ENCODE measurements at places on chromosomes 2 and 18.

GRCh38 chr2:28997847-28998735 is 17.0 kb downstream of the TOGARAM2 start:
- no peak for DNase-seq

DNA sequence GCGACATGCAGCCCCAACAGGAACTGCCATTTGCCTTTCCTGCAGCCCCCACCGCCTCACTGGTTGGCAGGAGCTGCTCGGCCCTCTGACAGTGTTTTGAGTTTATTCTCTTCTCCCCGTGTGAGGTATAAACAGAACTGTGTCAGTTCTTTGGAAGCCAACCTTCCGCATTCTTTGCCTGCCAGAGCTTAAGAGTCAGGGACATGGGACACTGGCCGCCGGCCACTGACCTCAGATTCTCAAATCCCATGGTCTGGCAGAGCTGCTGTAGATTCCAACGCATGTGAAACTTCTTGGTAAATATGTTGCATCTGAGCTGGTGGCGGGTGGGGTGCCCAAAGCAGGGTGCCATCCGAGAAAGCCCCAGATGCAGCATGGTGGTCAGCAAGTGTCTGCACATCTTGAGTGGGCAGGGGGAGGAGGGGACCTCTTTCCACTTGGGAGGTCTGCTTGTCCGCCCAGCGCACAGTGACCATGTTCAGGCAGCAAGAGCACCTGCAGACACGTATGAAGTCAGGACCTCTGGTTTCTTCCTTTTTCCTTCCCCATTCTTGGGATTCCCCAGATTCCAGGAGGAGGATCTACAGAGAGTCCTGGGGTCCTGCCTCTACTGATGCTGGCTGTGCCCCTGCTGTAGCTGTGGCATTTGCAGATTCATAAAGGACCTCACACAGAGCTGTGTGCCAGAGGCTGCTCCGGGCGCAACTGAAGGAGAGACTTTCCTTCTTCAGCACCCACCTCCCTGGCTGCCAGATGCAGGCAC is 23.8 kb downstream of the ASB18 start:
- no peak for DNase-seq

- no peak for DNase-seq
Measured at GRCh38 chr2:26202981-26203490, 30.1 kb downstream of the GAREM2 start.

DNA sequence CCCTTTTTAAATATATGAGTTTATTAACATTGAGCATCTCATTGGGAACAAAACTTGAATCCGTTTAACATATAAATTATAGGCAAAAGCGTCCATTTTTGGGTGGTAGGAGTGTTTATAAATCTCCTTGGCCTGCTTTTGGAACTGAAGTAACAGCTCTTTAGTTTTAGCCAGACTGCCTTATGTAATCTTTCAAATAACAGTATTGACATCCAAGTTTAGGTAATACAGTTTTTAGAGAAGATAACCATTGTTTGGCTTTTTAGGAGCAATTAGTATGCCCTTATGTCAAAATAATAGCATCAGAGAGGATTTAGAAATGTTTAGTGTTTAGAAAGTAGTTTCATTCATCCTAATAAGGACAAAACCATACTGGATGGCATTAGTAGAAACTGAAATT is 361.9 kb downstream of the ARHGAP15 start:
- no peak for DNase-seq

GRCh38 chr2:107108556-107108955 is 222.6 kb upstream of the ST6GAL2 start:
- no peak for DNase-seq

DNA sequence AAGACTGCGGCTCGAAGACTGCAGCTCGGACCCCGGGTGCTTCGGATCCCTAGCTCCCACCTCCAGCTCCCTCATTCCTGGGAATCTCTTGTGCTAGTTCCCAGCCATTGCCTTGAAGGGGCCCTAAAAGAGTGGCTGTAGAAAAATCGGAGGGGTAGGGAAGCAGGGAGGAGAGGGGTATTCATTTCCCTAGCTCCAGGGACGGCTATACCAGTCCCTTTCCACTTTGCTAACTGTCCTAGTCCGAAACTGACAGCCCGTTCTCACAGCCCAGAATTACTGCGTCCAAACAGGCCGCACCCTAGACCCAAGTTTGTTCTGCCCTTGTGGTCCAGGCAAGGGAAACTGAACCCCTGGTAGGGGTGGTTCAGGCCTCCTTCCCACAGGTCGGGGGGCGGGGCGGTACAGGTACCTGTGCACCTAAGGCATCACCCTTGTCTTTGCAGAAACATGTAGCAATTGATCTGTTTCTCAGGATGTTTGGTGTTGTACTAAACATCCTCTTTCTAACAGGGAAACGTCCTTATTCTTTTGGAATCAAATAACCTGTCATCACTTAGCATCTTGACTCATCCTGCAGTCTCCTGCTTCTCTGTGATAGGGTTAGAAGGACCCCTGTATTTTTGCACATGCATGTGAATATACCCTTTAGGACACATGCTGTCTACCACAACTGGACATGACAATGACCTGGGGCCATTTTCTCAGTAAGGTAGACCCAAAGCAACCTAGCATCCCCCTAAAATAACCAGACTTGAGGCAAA is 4.0 kb downstream of the EMX1 start:
- no peak for DNase-seq

DNA sequence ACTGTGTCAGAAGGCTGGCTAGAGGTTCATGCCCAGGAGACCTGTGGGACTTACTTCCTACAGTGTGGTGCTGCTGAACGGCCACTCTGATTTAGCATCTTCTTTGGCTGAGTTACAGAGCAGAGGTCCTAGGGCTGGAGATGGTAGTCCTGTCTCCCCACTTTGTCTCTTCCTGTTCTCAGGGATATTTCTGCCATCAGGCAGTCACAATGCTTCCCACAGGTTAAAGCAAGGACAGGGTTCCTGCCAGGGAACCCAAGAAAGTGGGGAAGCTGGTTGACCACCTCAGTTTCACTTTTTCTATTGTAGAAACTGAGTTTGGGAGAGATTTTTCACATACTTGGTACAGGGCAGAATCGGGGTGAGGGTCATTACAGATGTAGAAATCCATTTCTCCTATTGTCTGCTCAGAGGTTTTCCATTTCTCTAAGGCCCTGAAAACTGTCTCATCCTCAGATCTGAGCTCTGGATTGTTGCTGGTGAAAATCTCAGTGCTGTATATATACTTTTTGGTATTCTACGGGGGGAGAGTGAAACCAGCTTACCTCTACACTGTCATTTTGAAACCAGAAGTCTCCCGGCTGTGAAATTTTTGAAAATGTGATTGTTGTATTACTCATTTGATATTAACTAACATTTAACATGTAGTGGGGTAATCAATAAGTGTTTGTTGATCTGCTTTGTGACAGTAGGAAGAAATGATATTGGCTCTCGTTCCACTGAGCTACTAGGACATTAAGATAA is 37.0 kb upstream of the MEP1B start:
- DNase-seq: no peak

GRCh38 chr2:160533482-160533881 is 39.9 kb upstream of the RBMS1 start:
- DNase-seq: no peak

GRCh38 chr2:35931626-35932025 is 424.0 kb upstream of the CRIM1 start:
- DNase-seq: no peak

GRCh38 chr2:235688511-235689426 is 194.9 kb downstream of the AGAP1 start:
- DNase-seq: no peak

DNA sequence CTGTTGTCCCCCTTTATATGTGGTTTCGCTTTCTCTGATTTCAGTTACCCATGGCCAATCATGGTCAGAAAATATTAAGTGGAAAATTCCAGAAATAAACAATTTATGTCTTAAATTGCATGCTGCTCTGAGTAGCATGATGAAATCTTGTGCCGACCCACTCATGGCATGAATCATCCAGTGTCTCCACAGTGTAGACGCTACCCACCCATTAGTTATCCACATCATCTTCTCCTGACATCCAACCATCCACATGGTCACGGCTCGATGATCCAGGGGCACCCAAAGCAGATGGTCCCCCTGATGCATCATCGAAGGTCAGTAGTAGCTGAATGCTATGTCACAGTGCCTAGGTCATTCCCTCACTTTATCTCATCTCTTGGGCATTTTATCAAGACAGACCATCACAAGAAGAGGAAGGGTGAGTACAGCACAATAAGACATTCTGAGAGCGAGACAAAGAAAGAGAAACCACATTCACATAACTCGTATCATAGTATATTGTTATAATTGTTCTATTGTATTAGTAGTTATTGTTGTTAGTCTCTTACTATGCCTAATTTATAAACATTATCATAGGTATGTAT is 44.1 kb upstream of the ACKR3 start:
- DNase-seq: no peak

DNA sequence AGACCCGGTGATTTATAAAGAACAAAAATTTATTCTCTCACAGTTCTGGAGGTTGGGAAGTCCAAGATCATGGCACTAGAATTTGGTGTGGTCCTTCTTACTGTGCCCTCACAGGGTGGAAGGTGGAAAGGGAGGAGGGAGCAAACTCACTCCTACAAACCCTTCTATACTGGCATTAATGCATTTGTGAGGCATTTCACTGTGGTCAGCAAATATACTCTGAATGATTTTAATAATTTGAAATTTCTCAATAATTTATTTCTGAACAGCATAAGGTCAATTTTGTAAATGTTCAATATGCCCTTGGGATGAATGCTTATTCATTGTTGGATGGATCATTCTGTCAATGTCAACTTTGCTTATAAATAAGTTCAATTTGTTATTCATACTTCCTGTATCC is 120.6 kb downstream of the GATA6 start:
- no peak for DNase-seq

GRCh38 chr2:16522031-16522831 is 143.4 kb downstream of the CYRIA start:
- no peak for DNase-seq

- no peak for DNase-seq
Measured at GRCh38 chr2:11932048-11932512, 185.6 kb downstream of the LPIN1 start.

DNA sequence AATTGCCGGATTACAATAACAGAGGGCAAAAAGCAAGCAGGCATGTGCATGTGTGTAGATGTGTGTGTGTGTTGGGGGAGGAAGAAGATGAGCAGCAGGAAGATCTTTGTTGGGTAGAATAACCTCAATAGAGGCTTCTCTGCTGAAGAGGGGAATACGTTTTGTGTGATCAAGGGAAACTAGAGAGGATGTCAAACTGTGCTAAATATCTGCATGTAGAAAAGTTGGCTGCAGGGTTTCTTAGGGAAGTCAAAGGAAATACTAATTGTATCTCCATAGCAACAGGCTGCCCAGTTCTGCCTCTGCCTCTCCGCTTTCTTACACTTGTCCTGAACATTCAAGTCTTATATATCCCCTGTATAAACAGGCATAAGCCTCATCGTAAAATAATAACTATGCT is 190.1 kb upstream of the RND3 start:
- DNase-seq: no peak

DNA sequence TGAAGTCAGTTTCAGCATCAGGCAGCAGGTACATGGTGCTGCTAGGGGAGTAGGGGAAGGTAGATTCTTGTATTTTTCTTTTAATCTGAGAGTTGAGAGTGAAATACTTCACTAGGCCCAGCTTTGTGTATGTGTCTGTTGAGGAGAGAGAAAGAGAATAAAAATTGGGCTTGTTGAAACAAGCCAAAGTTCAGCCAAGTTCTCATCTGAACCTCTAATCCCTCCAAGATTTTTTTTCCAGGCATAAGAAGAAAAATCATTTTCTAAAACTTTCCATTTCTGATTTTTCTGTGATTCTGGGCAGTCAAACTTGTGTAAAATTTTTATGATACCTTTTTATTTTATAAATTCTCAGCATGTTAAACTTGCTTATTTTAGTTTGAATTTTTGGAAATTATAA is 55.6 kb downstream of the PTPRM start:
- no peak for DNase-seq

GRCh38 chr18:9726175-9726574 is 18.1 kb downstream of the RAB31 start:
- DNase-seq: no peak

DNA sequence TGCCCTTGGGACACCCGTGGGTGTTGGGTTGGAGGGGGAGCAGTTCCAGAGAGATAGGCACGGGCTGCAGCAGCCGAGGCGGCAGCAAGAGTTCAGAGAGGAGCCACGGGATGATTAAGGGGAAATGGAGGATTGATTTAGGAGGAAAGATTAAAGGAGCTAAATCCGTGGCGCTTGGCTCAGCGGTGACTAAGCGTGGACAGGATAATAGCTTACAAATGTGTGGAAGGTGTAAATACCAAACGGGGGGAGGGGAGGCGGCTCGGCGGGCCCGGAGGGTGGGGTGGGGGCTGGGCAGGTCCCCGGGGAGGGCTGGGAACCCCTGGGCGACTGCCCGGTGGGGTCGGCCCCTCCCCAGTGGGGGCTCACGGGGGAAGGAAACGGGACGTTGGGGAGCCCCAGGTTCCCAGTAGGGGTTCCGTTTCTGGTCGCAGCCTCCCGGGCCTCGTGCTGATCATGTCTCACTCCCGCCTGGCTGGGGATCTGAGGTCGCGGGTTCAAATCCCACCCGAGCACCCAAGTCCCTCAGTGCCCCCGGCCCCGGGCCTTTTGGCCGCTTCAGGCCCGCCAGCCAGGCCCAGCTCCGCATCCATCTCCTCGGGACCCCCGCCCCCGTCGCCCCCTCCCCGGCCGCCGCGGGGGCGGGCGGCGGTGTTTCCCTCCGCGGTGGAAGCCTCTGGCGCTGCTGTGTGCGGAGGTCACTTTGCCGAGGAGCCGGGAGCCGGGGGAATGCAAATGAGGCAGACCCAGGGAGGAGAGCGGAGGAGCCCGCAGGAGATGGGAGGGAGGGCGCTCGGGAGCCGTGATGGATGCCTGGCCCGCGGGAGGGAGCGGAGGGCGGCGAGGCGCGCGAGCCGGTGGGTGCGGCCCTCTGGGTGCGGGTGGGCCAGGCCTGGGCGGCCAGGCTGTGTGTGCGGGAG is 8.1 kb downstream of the ASIC4 start:
- no peak for DNase-seq

GRCh38 chr2:230920167-230920566 is 4.9 kb downstream of the GPR55 start:
- DNase-seq: no peak

GRCh38 chr2:216591480-216591879 is 41.7 kb upstream of the IGFBP2 start:
- no peak for DNase-seq

- DNase-seq: no peak
Measured at GRCh38 chr18:51051105-51051712, 21.2 kb downstream of the SMAD4 start.

DNA sequence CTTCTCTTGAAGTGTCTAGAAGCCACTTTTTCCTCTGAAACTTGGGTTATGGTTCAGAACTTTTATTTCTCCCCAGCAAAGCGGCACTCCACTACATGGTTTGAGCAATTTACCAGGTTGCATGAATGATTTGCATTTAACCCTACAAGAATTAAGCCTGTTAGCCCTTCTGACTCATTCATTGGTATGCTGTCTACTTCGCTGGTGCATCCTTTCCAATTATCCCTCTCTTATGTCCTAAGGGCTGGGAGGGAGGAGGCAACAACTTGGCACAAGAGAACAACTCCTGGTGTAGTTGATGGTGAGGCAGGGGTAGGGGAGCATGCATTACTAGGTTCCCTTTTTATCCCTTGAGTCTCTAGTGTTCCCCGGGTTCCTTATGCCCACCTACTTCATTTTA is 293.4 kb upstream of the MEX3C start:
- no peak for DNase-seq
